Activated CD4-positive, alpha-beta T cell treated with anti-CD3 and anti-CD28 coated beads for 36 hours (primary cell): ENCODE measurements at places on chromosomes 3 and 15.

DNA sequence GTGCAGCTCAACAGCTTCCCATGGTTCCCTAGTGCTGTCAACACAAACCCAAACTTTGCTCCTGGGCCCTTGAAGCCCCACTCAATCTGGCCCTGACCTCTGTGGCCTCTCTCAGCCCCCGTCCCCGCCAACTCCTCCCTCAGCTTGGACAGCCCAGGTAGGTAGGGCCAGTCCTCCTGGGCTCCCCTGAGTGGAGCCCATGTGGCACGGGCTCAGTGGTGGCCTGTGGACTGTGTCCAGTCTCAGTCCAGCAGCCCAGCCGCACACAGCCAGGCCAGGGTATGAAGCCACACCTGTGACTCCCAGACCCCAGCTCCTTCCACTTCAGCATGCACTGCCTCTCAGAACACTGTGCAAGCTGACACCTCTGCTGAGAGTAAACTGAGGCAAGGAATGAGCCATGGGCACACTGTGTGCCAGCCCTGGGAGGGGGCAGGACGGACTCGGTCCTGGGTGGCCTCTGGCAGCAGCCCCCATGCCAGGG lies 11.5 kb downstream of the PLXND1 start:
- DNase-seq, result no peak

DNA sequence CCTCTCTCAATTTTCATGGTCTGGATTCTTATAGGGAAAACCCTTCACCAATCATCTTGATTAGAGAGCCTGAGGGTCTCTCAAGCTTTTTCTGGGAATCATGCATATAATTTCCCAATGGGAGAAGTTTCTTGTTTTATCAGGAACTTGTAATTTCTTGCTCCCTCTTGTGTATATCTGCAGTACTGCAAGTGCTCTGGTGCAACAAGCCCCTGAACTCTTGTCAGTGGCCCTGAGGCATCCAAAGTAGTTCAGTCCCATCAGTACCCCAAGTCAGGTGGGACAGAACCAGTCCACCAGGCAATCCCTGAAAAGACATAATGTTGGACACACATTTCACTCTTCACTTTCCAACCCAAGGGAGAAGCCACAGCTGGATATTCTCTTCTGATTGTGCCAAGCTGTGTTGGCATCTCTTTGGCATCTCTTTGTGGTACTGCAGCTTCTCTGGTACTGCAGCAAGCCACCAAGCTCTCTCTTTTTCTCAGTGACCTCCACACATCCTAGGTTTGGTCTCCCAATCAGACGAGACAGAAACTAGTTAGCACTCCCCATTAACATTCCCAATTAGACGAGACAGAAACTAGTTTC lies 214.5 kb downstream of the ZIC4 start:
- DNase-seq, result peak; percentile 7

GRCh38 chr3:138960417-138960852 lies 13.4 kb downstream of the FOXL2NB start:
- peak; percentile 10 for DNase-seq

DNA sequence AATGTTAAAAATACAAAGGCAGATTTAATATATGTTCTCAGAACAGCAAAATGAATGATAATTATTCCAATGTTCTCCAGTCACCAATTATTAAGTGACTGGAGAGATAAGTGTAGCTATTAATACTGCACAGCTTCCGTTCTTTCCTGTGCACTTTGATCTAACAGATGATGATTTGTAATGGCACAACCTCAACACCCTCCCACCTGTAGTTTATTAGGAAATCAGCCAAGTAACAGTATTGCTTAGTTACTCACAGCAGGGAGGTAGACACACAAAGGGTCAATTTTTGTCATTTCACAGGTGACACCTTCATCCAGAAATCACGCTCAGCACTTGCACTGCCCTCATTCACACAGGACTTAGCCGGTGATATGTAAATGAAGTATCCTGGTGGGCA lies 688.1 kb downstream of the EPHA3 start:
- DNase-seq, result no peak

DNA sequence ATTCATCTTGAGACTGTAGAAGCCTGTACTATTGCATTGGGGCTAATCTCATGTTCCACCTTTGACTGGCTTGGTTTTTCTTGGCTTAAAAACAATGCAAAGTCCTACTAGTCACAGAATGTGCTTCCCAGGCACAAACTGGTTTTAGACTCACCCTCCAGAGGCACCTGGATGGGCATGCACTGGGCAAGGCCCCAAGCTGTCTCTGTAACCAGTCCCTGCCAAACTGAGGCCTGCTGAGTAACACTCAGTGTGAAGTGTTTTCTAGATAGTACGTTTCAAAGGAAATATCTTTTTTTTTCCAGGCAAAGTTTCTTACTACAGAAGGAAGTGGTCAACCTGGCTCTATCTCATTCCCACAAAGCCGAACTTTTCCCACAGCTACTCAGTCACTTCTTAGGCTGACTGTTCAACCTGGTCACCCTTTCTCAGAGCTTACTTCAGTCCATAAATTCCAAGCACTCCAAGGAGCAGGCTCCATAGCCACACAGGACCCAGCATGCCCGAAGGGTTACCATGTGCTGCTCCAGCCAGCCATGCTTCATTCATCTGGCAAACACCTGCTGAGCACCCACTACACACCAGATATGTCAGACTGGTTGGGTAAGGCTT lies 57.4 kb downstream of the NPTN start:
- DNase-seq, result no peak

DNA sequence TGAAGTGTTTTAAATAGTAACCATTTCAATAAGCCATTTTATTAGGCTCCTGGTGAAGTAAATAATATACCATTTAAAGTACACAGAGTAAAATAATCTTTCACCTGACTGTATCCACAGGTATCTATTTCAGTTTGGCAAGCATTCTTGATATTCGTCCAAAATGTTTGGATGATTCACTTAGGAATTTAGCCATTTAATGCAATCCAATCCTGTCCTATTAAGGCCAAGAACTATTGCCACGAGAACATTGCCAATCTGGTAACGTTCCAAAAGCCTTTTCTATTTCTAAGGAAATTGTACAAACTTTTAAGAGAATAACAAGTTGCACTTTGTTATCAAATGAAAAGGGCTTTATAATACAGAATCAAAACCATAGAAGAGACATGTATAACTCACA lies 209.8 kb upstream of the THRB start:
- no peak for DNase-seq

- DNase-seq, result no peak
Measured at GRCh38 chr3:38623539-38623938, 25.9 kb downstream of the SCN5A start.

DNA sequence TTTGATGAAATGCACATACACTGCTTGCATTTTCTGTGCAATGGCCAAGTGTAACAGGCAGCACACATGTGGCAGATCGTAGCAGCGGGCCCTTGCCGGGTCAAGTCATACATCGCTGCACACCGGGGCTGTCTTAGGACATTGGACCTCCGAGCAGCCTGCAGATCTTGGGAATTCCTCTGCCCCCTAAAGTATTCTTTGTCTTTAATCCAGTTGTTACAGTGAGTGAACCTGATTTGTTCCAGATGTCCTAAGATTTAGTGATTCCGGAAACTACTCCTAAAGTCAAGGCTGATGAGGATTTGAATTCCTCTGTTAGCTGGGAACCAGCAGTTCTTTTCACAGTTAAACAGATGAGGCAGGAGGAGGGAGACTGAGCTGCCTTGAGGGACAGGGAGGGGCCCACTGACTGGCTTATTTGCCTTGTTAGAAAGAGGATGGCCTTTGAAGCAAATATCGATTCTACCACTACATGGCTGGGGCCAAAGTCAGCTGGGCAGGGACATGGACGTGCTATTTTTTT lies 190.7 kb upstream of the CTDSPL start:
- no peak for DNase-seq

- DNase-seq, result no peak
Measured at GRCh38 chr3:31485196-31485595, 47.5 kb upstream of the STT3B start.

GRCh38 chr15:98952381-98952803 lies 55.2 kb downstream of the PGPEP1L start:
- peak; percentile 50 for DNase-seq

DNA sequence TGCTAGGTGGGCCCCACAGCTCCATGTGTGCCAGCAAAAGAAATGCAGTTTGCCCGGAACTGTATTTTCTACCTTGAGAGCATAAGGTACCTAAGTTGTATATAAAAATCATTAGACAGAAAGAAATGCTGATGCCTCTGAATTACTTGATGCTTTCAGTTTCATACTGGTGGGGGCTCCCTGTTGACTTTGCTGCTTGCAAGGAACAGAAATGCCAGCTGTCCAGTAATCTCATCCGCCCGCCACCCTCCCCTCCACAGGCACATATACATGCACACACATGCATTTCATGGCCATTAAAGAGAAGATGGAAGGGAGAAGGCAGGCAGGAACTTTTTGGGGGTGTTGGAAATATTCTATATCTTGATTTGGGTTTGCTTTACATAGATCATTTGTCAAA lies 38.4 kb downstream of the LIMD1 start:
- DNase-seq, result no peak

DNA sequence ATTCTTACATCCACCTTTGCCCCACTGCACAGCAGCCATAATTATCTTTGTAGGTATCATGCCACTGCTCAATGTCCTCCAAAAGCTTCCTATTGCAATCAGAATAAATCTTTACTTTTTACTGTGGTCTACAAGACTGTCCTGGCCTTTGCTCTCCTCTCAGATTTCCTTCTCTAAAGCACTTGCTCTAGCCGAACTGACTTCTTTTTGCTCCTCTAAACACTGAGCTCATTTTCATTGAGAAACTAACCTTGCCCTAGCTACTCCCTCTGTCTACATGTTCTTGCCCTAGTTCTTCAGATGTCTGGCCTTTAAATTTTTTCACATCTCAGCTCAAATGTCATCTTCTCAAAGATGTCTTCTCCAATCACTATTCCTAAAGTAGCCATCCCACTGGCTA lies 342.8 kb downstream of the TBC1D5 start:
- DNase-seq, result no peak
